GM23248 (cell line): ENCODE measurements at places on chromosomes 5 and 9.

- DNase-seq = no peak
Measured at GRCh38 chr5:177493795-177494345, 3.5 kb downstream of the PDLIM7 start.

GRCh38 chr9:82706786-82707185, 356.2 kb downstream of the RASEF start:
- DNase-seq = no peak

- no peak for DNase-seq
Measured at GRCh38 chr5:57504357-57504756, 21.7 kb upstream of the ACTBL2 start.

- no peak for DNase-seq
Measured at GRCh38 chr5:170149206-170149515, 43.5 kb downstream of the FOXI1 start.

DNA sequence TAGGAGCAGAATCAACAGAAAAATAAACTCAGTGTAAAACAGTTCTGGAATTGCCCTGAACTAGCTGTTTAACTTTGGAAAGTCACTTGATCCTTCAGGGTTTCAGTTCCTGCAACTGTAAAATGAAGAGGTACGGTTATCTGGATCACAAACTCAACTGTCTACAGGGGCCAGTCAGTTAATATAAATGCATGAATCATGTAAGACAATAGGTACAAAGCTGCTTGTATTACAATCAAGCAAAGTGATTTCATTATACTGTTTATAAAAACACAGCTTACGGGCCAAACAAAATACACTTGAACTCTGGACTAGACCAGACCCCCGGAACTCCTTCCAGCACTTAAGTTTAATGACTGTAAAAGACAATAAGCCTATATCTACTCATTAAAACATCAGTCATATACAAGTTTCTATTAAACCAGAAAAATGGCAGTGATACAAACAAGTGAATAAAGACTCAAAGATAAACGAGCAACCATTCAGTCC, 73.0 kb downstream of the MRPS27 start:
- peak; percentile 38 for DNase-seq

- DNase-seq = no peak
Measured at GRCh38 chr5:81230416-81230815, 2.7 kb upstream of the CKMT2 start.

DNA sequence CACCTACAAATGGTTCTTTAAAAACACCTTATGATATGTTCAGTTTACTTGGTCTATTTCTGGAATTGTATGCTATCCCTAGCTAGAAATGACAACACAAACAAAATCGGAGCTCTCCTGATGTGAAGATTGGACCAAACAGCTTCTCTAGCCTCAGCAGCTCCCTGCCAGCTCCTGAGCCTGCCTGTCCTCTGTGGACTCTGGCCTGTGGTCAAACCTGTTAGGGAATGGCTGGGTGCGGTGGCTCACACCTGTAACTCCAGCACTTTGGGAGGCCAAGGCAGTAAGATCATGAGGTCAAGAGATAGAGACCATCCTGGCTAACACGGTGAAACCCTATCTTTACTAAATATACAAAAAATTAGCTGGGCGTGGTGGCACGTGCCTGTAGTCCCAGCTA, 195.3 kb downstream of the GAS1 start:
- DNase-seq = no peak

DNA sequence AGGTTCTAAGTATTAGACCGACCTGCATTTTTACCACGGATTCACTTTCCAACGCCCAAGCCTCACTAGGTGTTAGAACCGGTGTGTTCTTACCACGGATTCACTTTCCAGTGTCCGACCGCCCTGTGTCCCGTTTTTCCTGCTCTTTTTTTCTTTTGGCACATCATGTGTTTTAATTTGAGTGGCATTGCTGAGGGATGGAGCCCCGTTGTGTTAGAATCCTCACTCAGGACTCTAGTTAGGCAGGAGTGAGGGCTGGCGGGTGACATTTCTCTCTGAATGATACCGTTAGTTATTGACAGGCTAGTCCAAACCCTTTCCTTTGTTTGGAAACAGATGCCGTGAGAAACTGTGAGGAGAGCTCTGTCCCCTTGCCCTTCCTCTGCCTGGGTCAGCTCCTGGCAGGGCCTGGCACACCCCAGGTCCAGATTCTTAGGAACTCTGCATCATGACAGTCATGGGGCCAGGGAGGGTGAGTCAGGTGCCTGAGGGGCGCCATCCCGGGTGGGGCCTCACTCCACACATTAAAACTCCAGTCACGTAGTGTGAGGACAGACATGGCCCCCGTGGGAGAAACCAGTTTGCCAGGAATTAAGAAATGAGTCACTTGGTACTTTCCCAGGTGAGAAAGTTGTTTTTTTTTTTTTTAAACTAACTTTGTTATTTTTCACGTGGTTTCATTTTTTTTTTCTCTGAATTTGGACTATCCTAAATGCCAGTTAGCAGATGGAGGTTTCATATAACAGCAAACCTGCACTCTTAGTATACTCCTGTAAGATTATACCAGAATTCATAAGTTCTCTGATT, 15.8 kb downstream of the EXOC3 start:
- peak; percentile 92 for DNase-seq

GRCh38 chr5:178796165-178796945, 63.4 kb upstream of the ZNF354B start:
- no peak for DNase-seq

DNA sequence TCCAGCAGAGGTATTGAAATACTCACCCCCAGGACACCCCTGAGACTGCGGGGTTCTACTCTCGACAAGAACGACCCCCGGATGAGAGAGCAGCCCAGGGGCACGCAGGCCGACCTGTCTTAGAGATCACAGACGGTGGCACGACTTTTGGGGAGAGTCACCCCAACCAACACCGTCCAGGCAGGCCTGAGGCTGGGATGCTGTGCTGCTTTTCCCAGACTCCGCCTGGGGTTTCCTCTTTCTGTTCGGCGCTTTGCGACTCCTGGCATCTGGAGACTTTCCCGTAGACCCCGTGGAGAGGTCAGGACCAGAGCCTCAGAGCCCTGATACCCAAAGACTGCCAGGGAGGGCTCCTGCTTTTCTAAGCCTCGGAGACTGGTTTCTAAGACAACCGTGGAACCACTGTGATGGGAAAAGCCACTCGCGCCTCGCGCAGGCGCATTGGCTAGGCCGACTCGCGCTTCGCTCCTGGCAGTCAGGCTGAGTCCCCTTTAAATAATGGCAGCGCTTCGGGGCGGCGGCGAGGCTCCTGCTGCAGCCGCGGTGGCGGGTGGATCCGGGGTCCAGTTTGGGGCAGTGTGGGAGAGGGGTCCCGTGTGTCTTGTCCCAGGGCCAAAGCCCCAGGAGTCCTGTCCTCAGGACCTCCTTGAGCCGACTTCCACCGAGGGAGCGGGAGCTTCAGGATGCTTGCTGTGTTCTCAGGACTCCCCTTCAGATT, 484.0 kb downstream of the SPATA31A7 start:
- DNase-seq = no peak

- DNase-seq = no peak
Measured at GRCh38 chr9:106376689-106377088, 486.3 kb upstream of the ZNF462 start.

DNA sequence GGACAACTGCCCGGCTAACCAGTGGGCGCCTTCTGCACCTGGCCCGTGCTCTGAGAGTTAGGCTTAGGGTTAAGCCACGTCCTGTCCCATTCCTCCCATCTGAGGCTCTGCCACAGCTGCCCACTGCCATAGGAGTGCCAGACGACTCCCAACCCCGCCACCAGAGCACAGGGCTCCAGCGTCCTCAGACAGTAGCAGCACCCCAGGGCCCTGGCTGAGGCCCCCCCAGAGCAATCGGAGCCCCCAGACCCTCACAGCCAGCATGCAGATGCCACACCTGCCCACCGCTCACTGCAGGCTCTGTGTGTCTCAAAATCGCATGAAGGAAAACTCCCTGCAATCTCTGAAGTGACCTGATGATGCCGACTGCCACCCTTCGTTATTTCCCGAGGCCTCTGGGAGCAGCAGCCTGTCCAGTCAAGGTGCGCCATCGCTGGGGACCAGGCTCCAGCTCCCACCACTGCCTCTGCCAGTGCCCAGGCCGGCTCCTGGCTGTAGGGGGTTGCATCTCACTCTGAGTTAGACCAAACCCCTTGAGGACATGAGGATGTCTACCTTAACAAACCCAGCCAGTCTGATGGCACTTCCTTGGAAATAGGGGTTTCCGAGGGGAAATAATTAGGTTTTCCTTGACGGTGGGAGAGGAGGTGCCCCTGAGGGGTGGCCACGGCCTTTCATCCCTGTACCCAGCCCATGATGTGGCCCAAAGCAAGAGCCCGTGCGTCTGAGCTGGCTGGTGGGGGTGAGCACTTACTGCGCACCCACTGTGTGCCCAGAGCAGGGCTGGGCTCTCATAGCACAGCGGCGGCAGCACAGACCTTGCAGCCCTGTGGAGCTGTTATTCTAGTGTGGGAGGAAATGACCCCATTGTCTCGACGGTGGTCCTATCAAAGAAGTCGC, 58.0 kb upstream of the RNF130 start:
- no peak for DNase-seq

- no peak for DNase-seq
Measured at GRCh38 chr9:27209034-27209433, 87.9 kb downstream of the EQTN start.

DNA sequence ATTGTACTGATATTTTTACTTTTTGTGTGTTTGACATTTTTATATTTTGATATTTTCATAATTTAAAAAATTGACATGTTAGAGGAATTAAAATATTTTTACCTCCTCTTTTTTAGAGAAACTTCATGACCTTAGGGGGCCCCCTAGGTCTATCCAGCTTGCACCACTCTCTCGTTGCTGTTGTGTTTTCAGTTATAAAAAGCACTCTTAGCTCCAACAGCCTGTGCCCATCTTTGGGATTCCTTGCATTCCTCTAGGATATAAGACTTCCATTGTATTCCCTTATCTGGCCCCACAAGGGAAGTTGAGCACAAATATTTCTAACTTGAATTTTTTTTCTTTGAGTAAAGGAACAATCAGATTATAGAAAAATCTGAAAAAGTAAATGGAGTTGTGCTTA, 245.3 kb downstream of the SH3GL2 start:
- DNase-seq = no peak

- DNase-seq = no peak
Measured at GRCh38 chr5:53948598-53948997, 361.8 kb downstream of the ARL15 start.

- peak; percentile 17 for DNase-seq
Measured at GRCh38 chr9:88433583-88434255, 45.5 kb downstream of the SPIN1 start.

DNA sequence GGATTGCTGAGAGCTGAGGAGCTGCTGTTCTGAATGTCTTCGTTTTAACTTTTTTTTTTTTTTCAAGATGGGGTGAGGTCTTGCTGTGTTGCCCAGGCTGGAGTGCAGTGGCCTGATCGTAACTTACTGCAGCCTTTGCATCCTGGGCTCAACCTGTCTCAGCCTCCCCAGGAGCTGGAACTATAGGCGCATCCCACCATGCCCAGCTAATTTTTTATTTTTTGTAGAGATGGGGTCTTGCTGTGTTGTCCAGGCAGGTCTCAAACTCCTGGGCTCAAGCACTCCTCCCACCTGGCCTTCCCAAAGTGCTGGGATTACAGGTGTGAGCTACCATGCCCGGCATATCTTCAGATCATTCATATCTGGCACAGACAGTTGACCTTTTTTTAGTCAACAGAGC, 46.5 kb downstream of the TRIO start:
- no peak for DNase-seq

DNA sequence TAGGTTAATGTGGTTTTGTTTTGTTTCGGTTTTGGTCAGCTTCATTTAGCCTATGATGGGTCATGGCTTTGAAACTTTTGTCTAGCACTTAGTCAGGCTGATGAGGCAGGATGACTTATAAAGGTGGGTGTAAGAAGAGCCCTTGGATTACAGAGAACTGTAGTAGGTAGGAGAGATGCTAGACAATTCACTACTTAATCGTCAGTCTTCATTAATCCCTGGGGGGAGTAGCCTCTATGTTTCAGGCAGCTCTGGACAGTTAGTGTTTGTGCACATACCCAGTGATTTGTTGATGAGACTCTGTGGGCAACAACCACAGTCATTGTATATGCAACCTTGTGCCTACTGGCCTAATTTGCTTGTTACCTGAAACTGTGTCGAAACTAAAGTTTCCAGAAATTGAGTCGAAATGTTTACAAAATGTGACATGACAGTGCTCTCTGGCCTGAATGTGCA, 113.3 kb downstream of the MTREX start:
- DNase-seq = peak; percentile 87

DNA sequence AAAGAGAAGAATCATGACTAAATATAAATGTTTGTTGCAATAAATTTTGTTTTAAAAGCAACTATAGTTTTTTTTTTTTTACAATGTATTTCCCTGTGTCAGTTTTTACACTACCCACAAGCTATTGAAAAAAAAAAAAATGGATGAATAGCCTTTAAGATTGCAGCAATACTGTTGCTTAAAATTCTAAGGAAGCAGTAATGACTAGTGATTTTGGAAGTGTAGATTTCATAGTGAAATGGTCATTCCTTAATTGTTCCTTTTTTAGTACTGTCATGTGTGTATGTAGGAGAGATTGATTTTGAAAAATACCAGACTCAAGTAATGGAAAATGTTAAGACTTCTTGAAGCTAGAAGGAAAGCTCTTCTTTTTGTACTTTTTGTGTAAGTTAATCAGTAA, 53.1 kb downstream of the NDUFS4 start:
- no peak for DNase-seq

- DNase-seq = peak; percentile 65
Measured at GRCh38 chr9:127166651-127167524, 44.5 kb upstream of the ANGPTL2 start.
